Naive thymus-derived CD4-positive, alpha-beta T cell (primary cell): ENCODE measurements at places on chromosomes 6 and 20. TPM values are rescaled to one million over a fixed set of nuclear protein-coding genes. Genes with fewer than 3 reads are reported as not detected.

Gene CTSA
- 65.1 TPM for total RNA-seq

- no peak for DNase-seq
- no peaks in the 10 kb centered on the region for H3K27me3 ChIP-seq
- H3K4me1 ChIP-seq = peaks cover 8% of the 10 kb centered on the region
Observed at GRCh38 chr6:25582101-25582500, 69.9 kb upstream of the SCGN start.

DNA sequence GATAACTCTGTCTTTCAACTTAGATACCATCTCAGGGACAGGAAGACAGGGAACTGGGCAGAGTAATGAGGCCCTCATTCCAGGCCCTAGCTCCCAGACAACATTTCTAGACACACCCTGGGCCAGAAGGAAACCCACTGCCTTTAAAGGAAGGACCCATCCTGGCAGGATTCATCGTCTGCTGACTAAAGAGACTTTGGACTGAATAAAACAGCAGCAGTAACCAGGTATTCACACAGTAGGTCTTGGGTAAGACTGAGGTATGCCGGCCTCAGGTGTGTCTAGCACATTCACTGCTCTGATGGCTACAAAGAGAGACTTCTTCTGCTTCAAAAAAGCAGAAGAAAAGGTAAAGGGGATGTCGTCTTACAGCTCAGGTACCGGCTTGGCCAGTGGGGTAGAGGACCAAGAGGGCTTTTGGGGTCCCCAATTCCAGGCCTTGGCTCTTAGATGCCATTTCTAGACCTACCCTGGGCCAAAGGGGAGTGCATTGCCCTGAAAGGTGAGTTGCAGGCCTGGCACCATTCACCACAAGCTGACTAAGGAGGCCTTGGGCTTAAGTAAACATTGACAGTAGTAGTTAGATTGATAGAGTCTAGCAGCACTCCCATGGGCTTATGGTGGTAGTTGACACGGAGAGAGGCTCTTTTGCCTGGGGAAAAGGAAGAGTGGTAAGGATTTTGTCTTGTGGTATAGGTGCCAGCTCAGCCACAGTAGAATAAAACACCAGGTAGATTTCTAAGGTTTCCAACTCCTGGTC lies 13.4 kb downstream of the SNX14 start:
- peaks cover 3% of the 10 kb centered on the region for H3K36me3 ChIP-seq
- no peak overlapping the region for H3K27ac ChIP-seq
- H3K4me3 ChIP-seq = no peak overlapping the region
- H3K27me3 ChIP-seq = no peaks in the 10 kb centered on the region

GRCh38 chr6:46901882-46902314 lies 19.8 kb downstream of the ADGRF5 start:
- H3K36me3 ChIP-seq = no peaks in the 10 kb centered on the region
- no peaks in the 10 kb centered on the region for H3K4me1 ChIP-seq
- no peak for DNase-seq
- H3K4me3 ChIP-seq = no peak overlapping the region
- no peaks in the 10 kb centered on the region for H3K27me3 ChIP-seq
- no peak overlapping the region for H3K27ac ChIP-seq

DNA sequence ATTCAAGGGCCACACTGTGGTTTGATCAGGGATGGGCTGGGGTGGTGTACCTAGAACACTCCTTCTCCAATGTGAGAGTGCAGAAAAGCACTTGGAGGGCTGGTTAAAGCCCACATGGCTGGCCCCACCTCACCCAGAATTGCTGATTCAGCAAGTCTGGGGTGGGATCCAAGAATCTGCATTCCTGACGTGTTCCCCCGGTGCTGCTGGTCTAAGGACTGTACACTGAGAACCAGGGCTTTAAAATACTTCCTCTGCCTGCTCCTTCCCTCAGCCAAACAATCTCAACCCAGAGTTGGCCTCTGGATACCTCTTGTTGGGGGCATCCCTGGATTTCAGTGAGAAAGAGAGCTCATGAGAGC lies 13.4 kb upstream of the OCSTAMP start:
- no peak overlapping the region for H3K27ac ChIP-seq
- H3K4me1 ChIP-seq = peaks cover 3% of the 10 kb centered on the region
- H3K36me3 ChIP-seq = no peaks in the 10 kb centered on the region
- no peak overlapping the region for H3K4me3 ChIP-seq

DNA sequence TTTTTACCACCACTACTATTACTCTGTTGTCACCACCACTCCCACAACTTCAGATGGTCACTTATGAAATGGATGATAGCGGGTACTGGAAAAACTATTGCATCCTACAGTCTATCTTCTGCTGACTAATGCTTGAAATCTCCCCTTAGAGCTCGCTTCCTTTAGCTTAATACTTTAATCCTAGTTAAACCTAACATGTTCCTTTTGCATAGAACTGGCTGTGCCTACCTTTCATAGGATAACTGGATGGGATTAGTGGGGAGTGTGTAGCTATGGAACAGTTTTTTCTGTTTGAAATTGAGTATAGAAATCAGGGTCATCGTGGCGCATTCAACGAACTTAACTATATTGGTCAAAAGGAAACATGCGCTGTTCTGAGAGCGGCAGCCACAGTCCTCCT lies 294.7 kb downstream of the FARS2 start:
- H3K27ac ChIP-seq = no peak overlapping the region
- DNase-seq = no peak
- no peak overlapping the region for H3K4me3 ChIP-seq
- no peaks in the 10 kb centered on the region for H3K36me3 ChIP-seq
- H3K4me1 ChIP-seq = no peaks in the 10 kb centered on the region
